Testis (tissue), 5 donors: ENCODE measurements at places on chromosomes 16 and 17. TPM values are rescaled to one million over a fixed set of nuclear protein-coding genes. Genes with fewer than 3 reads are reported as not detected.

The PLXDC1 gene
- total RNA-seq, result 9.6 TPM

The CHD9NB gene
- not detected for total RNA-seq

- no peak for DNase-seq
- no peak overlapping the region for H3K27ac ChIP-seq
- no peaks in the 10 kb centered on the region for H3K27me3 ChIP-seq
- no peak overlapping the region for H3K4me3 ChIP-seq
- H3K4me1 ChIP-seq, result no peaks in the 10 kb centered on the region
- no peaks in the 10 kb centered on the region for H3K36me3 ChIP-seq
These were observed 4.6 kb downstream of the PPM1E start for GRCh38 chr17:58760248-58760647.

DNA sequence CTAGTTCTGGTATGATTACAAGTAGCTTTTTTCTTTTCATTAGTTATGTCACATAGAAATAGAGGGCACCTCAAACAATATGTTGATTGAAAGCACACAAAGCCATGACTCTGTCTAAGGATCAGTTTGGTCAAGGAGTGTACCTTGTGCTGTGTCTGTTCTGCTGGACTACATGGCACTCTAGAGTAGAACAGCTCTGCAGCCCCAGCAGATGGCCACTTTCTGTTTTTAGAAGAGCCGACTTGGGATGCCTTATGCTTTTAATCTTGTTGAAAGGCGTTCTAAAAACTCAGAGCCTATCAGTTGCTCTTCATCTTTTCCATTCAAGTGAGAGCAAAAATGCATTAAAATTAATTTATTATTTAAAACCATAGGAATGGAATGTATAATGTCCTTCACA lies 49.3 kb upstream of the CA10 start:
- DNase-seq, result no peak
- H3K27me3 ChIP-seq, result no peaks in the 10 kb centered on the region
- no peaks in the 10 kb centered on the region for H3K36me3 ChIP-seq
- H3K27ac ChIP-seq, result no peak overlapping the region

- H3K4me3 ChIP-seq, result peak within 1 kb of the TSS; percentile 60
- peaks cover 7% of the 10 kb centered on the region for H3K4me1 ChIP-seq
- peak; percentile 40 for DNase-seq
- peak within 1 kb of the TSS; percentile 18 for H3K27ac ChIP-seq
- no peaks in the 10 kb centered on the region for H3K27me3 ChIP-seq
- H3K36me3 ChIP-seq, result no peaks in the 10 kb centered on the region
These were observed at the start of gene NTN1 for GRCh38 chr17:9021158-9021991. Gene NTN1, plus strand, starts transcription at chr17:9021510. Its CDS starts 864 bp downstream, at chr17:9022374.

GRCh38 chr17:37745801-37746426 lies 1.1 kb upstream of the HNF1B start:
- no peaks in the 10 kb centered on the region for H3K27me3 ChIP-seq
- peaks cover 18% of the 10 kb centered on the region for H3K4me1 ChIP-seq
- H3K4me3 ChIP-seq, result peak overlapping the region; percentile 40
- H3K36me3 ChIP-seq, result no peaks in the 10 kb centered on the region

- H3K4me3 ChIP-seq, result no peak overlapping the region
- H3K27me3 ChIP-seq, result no peaks in the 10 kb centered on the region
- H3K4me1 ChIP-seq, result peaks cover 3% of the 10 kb centered on the region
These were observed 1.1 kb downstream of the CD79B start for GRCh38 chr17:63930951-63931575.

GRCh38 chr16:10608687-10609401 lies 28.4 kb upstream of the EMP2 start:
- no peak overlapping the region for H3K27ac ChIP-seq
- H3K4me1 ChIP-seq, result no peaks in the 10 kb centered on the region
- no peak for DNase-seq

DNA sequence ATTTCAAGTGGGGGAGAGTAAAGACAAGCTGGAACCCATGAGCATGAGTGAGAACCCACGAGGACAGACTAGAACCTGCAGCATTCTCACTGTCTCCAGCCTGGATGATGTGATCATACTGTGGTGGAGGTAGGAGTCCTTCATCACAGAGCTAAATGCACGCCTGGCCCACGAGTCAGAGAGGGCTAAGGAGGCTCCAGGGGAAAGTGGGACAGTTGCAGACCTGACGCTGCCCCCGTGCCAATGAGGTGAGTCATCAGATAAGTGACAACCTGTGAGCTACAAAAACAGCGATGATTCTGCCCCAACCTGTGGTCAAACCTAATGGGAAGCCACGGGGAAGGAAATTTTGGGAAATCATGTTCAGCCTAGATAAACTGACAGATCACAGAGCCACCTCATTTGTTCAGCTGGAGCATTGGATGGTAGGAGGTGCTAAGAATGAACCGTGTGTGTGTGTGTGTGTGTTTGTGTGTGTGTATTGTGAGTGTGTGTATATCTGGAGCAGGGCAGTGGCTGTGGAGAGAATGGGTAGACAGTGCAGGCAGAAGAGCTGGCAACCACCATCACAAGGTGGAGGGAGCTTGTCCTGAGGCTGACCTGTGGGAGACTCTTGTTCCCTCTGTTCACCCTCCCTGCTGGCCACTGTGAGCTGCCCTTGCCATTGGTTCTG lies 131.8 kb downstream of the UTP18 start:
- no peak overlapping the region for H3K4me3 ChIP-seq
- no peaks in the 10 kb centered on the region for H3K36me3 ChIP-seq
- no peaks in the 10 kb centered on the region for H3K4me1 ChIP-seq
- DNase-seq, result no peak
- no peaks in the 10 kb centered on the region for H3K27me3 ChIP-seq
- H3K27ac ChIP-seq, result no peak overlapping the region

DNA sequence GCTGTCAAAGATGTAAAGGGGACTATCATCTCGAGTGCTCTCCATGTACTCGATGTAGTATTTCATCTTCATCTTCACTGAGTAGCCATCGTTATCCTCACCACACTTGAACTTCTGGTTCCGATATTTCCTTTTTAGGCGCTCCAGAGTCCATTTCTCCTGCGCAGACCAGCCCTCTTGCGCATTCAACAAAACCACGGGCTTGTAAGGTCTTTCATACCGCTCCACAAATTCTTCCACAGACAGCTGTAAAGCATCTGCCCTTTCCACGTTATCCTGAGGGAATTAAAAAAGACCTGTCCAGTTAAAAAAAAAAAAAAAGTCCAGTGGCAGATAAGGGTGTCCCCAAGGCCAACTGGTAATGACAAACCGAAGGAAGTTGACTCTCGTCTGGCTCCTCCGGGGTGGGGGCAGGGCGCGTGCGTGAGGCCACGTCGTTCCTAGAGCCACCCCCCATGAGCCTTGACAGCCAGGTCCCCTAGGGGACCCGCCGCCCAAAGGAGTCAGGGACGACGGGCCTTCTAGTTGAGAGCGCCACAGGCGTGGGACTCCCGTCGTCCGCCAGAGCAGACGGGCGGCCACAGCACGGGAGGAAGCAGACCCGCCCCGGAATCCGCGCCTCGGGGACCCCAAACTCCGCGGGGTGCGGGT lies 701 bp downstream of the JMJD6 start:
- no peaks in the 10 kb centered on the region for H3K36me3 ChIP-seq
- peaks cover 18% of the 10 kb centered on the region for H3K4me1 ChIP-seq
- peak overlapping the region; percentile 99 for H3K27ac ChIP-seq
- no peaks in the 10 kb centered on the region for H3K27me3 ChIP-seq
- peak; percentile 87 for DNase-seq
- H3K4me3 ChIP-seq, result peak overlapping the region; percentile 87
